Lung (tissue), 17 donors: ENCODE measurements at places on chromosomes 3 and 15.
A peak's percentile ranks its signal among the peaks of the same experiment; 100 is the strongest.

- no peak for DNase-seq
These were observed 71.9 kb upstream of the SLC6A6 start for GRCh38 chr3:14330508-14330907.

DNA sequence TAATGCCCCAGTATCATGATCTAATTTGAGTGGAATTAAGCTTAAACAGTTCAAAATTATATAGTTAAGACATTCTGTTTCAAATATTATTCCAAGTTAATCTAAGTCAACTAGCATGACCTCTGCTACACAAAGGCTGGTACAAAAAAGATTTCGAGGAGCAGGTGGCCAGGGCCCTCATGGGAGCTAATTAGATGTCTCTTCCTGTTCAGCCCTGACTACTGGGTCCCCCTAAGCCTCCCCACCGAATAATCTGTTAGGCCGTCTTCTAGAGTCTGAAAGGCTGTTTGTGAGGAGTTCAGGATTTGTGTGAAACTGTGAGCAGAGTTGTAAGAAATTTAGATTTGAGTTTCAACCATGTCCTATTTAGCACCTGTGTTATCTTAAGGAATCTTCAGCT, 75.4 kb downstream of the PPM1L start:
- DNase-seq: no peak

GRCh38 chr3:73086071-73086494, 24.6 kb downstream of the EBLN2 start:
- DNase-seq: peak; percentile 66

GRCh38 chr15:72786242-72786641, 2.7 kb upstream of the ADPGK start:
- peak; percentile 7 for DNase-seq

DNA sequence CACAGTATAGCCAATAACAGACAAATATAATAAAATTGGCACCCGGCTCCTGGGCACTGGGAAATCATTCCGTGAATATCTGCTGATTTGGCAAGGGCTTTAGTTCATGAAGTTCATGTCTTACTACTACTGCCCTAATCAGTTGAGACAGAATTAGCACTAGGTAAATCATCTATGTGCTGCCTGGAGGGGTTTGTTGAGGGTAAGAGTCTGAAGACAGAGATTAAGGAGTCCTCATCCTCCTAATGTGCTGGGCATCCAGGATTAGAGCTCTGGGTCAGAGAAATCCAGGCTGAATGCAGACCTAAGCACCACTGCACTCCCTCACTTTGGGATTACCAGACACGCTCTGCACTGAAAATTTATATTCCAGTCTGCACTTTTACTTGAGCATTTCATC, 2.0 kb downstream of the SAMD7 start:
- no peak for DNase-seq
